Left renal pelvis (tissue), 4 donors: ENCODE measurements at places on chromosomes 6 and 20. TPM values are rescaled to one million over a fixed set of nuclear protein-coding genes. Genes with fewer than 3 reads are reported as not detected.

GRCh38 chr20:58587467-58587866 is 63.6 kb upstream of the STX16 start:
- DNase-seq, result no peak

Gene ATAT1
- polyA plus RNA-seq, result 66.4 TPM

Gene GNAS-AS1
- 1.8 TPM for polyA plus RNA-seq

Gene MYL9
- polyA plus RNA-seq, result 209 TPM

Gene TRIM10
- polyA plus RNA-seq, result 0.49 TPM
